Amniotic stem cell (primary cell): ENCODE measurements at places on chromosomes 3 and 15.
A peak's percentile ranks its signal among the peaks of the same experiment; 100 is the strongest.

- no peak for DNase-seq
Measured at GRCh38 chr3:124785973-124786372, 55.7 kb downstream of the UMPS start.

DNA sequence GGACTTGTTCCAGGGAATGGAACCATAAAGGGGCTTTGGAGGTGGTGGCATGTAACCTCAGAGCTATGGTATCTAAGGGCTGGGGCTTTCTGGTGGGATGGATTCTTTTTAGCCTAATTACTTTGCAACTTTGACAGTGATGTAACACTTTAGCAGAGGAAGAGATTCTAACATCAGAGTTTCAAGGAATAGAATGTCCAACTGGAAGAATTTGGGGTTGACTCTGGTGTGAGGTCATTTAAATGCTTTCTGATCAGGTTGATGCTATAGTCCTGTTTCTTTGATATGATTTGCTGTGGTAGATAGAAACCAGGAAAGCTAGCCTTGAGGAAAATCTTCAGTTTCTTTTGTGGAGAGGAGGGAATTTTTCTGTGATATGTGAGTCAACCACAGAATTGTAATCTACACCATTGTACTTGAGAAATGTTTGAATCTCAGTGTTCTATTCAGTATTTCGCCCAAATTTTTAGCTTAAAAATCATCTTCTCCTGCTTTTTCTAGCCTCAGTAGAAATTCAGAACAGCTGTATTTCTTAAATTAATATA, 40.0 kb downstream of the ATP2C1 start:
- no peak for DNase-seq

DNA sequence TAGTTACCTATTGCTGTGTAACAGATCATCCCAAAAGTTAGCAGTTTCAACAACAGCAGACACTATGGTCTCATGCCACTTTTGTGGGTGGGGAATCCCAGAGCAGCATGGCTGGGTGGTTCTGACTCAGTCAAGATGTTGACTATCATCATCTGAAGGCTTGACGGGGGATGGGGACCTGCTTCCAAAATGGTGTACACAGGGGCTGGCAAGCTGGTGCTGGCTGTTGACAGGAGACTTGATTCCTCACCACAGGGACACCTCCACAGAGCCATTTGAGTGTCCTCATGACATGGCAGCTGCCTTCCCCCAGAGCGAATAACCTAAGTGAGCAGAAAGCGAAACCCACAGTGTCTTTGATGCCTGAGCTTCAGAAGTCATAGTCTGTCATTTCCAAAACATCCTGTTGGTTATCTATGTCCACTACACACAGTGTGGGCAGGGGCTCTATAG, 19.1 kb downstream of the DNAJB8 start:
- no peak for DNase-seq

DNA sequence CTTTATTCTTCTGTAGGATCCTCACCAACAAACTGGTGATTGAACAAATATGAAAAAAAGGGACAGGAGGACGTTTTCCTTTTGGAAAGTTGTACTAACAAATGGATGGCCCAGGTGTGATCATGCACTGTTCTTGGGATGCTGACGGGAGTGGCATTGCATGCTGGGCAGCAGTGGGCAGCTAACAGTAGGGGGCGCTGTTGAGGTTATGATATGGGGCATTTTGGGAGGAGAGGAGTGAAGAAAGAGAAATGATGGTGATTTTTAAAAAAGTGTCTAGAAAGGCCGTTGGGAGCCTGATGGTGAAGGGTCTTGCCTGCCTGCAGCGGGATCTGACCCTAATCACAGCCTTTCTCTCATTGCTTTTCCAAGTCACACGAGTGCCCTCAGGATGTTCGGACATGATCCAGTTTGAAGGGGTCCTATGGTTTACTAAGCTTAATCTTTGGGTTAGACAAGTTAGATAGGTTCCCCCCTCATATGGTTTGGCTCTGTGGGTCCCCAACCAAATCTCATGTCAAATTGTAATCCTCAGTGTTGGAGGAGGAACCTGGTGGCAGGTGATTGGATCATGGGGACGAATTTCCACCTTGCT, 46.2 kb upstream of the PRTG start:
- DNase-seq = no peak

GRCh38 chr15:57190208-57190607, 186.1 kb upstream of the CGNL1 start:
- DNase-seq = no peak

GRCh38 chr3:189799366-189799765, 168.2 kb downstream of the TP63 start:
- DNase-seq = no peak

GRCh38 chr3:13427662-13428603, 7.8 kb upstream of the NUP210 start:
- no peak for DNase-seq

DNA sequence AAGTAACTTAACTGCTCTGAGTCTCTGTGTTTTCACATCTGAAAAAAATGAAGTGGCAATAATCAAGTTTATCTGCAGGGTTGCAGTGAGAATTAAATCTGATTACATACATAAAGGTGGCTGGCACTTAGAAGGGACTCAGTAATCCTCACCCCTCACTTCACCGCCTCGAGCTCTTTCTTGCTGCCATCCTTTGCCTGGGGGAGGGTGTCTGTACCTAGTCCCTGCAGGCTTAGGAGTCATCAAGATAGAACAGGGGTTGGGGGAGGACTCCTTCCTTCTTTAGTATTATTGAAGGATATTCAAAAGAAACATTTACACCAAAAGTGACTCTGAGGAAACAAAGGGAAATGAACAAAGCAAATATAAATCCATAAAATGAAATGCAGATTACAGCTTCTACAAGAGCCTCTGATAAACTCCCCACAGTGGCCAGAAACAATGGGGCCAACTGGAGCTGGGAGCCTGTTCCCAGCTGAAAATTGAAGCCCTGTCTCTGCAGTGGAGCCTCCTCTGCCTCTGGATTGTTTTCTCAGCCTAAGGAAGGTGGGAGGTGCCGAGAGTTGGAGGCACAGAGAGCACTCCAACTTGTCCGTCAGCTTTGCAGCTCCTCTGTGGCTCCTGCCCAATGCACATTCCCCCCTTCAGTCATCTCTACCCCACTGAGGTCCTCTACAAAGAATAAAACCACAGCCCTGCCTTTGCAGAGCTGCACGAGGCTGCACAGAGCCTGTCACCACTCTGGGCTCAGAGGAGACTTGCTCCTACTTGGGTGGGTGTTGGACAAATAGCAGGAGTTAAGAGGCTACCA, 41.8 kb downstream of the CRYGS start:
- DNase-seq = no peak

- no peak for DNase-seq
Measured at GRCh38 chr3:190101320-190102011, 19.2 kb downstream of the P3H2 start.

DNA sequence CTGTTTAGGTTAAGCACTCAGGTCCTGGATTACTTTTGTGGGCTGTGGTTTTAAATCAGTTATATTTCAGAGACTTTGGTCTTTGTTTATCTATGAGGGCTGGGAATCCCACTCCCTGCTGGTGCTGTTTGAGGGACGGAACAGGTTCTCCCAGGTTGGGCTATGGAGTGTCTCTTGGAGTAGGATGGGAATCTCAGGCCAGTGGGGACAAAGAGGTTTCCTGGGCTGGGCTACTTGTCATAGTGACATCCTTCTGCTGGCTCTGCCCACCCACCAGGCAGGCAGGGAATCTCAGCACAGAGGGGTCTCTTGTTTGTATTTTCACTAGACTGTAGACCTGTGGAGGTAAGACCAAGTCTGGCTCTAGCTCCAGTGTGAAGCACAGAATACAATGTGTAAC, 47.2 kb upstream of the UBE3A start:
- no peak for DNase-seq

DNA sequence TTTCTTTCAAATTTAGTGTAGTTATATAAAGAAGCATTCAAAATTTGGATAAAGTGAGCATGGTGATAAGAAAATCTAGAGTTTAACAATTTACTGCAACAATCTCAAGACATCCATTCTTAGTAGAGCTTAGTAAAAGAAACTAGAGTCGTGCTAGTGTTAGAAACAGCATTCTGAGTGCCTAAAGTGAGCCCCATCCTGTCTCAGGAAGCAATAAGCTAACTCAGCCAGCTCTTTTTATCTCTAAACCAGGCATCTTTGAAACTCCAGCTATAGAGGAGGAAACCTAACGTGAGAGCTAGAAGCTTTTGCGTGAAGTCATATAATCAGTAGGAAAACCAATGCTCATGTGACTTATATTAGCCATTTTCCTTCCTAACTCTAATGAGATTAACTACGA, 1187.1 kb upstream of the EPHA6 start:
- DNase-seq = no peak

DNA sequence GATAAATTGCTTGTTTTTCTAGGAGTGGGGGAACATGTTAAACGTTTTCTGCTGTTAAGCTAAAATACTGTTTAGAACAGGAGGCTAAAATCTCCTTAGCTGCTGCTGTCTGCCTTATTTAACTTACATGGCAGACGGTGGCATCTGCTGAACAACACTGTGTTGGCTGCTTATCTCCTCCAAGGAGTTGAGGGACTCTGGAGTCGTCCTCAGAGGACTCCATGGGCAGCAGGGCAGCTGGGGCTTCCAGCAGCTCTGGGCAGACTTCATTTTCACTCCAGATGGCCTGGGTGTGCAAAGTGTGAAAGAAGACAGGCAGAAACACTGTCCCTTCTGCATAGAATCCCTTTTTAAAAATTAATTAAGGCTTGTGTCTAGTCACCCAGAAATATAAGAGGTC, 52.9 kb upstream of the NUDT16 start:
- no peak for DNase-seq

DNA sequence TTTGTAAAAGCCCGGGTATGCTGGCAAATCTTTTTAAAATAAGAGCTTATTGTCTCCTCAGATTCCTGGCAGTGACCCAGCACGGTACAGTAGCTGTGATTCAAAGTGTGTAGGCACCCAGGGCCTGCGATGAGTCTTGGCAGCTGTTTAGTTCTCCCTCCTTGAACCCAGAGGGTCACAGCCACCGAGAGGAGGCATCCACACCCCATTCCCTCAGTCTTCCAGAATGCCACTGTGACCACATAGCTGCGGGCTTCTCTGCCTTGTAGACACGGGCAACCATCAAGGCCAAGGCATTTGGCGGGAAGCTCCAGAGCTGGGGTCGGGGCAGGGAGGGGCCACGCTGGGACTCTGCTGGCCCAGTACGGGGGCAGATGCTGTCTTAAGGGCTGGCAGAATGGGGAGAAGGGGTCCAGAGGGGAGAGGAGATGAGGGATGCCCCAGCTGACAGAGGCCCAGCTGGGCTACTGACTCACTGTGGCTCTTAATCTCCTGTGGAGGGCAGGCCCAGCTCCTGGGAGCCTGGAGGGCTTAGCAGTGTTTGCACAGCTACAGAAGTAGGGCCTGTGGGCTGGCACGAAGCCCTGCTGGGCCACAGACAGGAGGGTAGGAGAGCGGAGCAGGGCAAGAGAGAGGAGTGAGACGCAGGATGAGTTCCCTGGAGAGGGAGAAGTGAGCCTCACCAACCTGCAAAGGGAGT, 68.8 kb upstream of the DLG1 start:
- peak; percentile 68 for DNase-seq

DNA sequence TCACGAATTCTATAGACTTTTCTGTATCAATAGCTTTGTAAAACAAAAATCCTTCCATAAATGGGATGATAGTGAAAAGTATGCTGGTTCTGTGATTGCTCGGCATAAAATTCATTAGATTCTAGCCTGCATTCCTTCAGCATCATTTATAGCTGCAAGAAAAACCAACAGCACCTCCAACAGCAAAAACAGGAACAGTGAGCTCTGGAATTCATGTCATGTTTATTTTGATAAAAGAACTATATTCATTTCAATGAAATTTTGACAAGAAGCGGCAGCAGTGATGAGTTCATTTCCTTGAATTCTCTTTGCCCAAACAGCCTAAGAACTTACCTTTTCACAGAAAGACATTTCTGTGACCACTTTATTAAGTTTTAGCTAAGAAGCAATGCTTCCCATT, 515.2 kb upstream of the CCDC54 start:
- no peak for DNase-seq

DNA sequence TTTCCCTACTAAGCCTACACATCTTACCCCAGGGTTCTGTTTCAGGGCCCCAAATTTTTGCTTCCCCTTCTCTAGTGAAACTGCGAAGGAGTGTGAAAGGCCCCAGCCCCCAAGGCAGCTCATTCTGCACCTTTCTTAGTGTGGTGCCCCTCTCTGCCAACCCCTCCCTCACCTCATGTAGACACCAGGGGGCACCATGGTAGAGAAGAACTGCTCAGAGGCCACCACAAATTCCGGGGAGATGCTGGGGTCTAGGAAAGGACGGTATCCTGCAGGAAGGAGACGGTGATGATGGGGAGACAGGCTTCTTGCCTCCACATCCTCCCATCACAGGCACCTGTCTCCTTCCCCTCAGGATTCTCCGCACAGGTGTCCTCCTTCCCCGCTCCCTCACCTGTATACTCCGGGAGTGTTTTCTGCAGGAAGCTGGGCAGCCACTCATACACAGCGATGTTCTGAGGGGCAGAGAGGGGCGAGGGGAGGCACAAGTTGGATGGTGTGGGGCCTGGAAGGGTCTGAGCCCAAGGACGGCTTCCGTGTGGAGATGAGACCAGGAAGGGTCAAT, 3.6 kb downstream of the DUOX2 start:
- no peak for DNase-seq

- DNase-seq = no peak
Measured at GRCh38 chr3:166263460-166263859, 426.2 kb upstream of the BCHE start.

GRCh38 chr3:76456322-76456721, 583.6 kb upstream of the ROBO2 start:
- DNase-seq = no peak

DNA sequence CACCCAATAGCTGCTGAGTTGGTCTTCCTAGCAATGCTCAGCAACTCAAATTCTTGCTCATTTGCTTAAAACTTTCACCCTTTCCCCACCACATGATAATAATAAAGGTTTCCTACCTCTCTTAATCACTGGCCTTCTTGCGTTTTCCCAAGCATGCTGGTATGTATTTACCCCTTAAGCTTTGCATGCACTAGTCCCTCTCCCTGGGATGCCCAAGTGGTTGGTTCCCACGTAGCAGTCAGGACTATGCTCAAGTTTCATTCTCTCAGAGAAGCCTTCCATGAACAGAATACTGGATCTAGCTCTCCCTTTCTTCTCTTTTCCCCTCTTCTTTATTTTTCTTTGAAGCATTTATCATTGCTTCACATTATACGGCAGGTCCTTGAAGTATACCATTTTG, 108.8 kb downstream of the KBTBD8 start:
- no peak for DNase-seq

- no peak for DNase-seq
Measured at GRCh38 chr3:66073464-66074141, 34.9 kb upstream of the MAGI1 start.

GRCh38 chr3:12347301-12347700, 58.4 kb downstream of the PPARG start:
- no peak for DNase-seq

DNA sequence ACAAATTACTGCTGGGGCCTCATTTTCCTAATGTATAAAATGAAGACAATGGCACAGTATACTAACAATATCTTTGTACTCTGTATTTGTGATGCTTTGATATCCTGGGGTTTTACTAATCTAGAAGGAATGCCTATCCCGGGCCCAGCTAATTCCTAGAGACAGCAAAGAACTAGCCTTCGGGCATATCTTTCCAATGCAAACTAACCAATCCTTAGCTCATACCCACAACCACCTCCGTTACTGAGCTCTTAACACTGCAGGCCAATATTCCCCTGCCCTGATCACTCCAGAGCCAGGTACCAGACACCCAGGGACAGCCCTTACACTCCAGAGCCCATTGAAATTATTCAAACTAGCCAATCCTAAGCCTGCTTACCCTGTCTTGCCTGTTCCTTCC, 309.0 kb downstream of the ULK4 start:
- DNase-seq = peak; percentile 51
